Stimulated activated CD8-positive, alpha-beta memory T cell treated with anti-CD3 and anti-CD28 coated beads, Interleukin-15, amount 100 ng/mL, for 1 hour (primary cell): ENCODE measurements at places on chromosomes 4 and X.

DNA sequence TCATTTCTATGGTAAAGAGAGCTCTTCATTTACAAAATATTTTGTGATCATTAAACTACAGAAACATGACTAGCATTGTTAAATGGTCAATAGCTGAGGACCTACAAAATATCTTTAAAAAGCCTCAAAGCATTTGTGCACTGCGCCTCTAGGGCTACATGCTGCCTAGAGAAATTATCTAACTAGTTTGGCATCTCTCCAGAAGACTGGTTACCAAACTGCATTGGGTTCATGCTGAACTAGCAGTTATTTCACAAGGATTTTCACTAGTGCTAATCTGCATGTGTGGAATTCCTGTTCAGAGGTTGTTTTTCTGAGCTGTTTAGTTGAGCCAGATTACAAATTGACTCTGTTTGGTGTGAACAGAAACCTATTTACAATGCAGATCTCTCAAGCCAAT lies 58.5 kb upstream of the PITX2 start:
- DNase-seq: no peak

GRCh38 chrX:52280812-52281211 lies 88.0 kb upstream of the XAGE2 start:
- DNase-seq: no peak

- no peak for DNase-seq
These were observed 36.5 kb downstream of the TBC1D9 start for GRCh38 chr4:140719686-140720085.

DNA sequence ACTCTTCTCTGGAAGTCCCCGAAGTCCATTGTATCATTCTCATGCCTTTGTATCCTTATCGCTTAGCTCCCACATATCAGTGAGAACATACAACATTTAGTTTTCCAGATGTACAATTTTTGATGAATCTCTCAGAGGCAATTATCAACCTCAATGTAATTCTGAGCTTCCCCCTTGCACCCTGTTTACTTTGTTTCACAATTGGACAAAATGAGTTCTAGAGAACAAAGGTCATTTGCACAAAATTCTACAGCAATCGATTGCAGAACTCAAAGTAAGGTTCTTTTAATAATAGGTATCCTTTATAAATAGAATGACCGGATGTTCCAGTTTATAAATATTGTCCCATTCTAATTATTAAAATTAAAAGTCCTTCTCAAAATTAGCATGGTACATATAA lies 79.3 kb downstream of the SLC16A2 start:
- DNase-seq: no peak

- DNase-seq: no peak
These were observed 214.9 kb upstream of the UGT8 start for GRCh38 chr4:114383721-114384120.

DNA sequence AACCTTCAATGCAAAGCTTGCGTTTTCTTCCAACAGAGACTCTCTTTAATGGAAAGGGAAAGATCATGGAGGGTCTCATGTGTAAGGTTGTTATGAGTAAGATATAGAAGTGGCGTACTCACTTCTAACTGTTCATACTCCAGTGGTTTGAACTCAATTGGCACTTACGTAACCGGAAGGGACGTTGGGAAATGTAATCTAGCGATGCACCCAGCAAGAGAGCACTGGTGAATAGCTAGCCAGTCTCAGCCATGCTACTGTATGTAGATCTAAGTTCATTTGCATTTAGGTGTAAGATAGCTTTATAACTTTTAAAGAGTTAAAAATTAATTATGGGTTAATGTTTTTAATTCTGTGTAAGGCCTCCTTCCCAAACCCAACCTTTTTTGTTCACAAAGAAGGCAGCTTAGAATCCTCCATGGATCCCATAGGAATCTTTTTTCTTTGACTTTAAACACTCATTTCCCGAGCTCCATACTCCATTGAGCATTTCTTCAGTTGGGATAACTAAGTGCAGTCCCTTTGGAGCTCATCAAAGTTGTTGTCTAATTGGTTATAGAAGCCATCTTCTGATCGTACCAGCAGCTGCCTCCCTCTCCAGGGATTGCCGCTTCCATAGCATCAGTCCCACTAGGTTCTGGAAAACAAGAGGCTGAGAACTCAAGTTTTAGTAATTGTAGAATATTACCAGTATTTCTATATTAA lies 191.1 kb downstream of the RAPGEF2 start:
- no peak for DNase-seq

DNA sequence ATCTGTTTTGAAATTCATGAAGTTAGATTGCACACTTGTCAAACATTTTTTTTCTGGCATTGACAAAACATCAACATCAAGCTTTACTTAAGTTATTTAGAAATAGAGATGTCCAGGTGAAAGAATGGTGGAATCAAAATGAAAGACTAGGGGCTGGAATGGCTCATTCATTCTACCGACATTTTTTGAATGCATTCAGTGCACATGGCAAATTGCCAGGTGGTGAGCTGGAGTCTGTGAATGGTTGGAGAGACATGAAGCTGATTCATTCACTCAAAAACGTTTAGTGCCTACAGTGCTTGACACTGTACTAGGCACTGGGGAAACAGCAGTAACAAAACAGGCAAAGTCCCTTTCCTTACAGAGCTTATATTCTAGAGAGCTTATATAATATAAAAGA lies 292.4 kb downstream of the PPP1R2C start:
- DNase-seq: no peak

- no peak for DNase-seq
These were observed 2241.9 kb downstream of the PCDH7 start for GRCh38 chr4:32962100-32962499.

GRCh38 chr4:58734030-58734674 lies 1624.0 kb upstream of the IGFBP7 start:
- no peak for DNase-seq

DNA sequence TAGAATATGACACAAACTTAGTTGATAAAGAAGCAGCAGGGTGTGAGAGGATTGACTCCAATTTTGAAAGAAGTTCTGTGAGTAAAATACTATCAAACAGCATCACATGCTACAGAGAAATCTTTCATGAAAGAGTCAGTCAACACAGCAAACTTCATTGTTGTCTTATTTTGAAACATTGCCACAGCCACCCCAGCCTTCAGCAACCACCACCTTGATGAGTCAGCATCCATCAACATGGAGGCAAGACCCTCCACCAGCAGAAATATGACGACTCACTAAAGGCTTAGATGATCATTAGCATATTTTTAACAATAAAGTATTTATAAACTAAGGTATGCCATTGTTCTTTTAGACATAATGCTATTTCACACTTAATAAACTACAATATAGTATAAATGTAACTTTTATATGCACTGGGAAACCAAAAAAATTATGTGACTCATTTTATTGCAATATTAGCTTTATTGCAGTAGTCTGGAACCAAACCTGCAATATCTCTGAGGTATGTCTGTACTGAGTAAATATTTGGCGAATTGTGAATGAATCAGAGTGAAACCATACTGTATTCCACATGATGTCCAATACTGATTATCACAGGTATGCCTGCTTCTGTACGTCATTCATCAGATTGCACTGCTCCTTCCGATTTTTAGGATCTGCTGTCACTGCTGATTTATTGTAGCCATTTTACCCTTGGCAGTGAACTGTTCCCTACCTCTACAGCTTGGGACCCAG lies 11.6 kb downstream of the FRMPD4 start:
- DNase-seq: no peak

DNA sequence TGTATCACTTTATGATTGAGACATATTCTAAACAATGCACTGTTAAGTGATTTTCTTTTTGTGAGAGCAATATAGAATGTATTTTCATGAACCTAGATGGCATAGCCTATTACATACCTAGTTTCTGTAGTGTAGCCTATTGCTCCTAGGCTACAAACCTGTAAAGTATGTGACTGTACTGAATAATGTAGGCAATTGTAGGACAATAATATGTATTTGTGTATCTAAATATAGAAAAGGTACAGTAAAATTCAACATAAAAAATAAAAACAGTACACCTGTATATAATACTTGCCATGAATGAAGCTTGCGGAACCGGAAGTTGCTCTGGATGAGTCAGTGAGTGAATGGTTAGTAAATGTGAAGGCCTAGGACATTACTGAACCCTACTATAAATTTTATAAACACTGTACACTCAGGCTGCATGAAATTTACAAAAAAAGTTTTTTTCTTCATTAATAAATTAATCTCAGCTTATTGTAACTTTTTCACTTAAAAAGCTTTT lies 106.7 kb downstream of the VSIG4 start:
- DNase-seq: no peak

DNA sequence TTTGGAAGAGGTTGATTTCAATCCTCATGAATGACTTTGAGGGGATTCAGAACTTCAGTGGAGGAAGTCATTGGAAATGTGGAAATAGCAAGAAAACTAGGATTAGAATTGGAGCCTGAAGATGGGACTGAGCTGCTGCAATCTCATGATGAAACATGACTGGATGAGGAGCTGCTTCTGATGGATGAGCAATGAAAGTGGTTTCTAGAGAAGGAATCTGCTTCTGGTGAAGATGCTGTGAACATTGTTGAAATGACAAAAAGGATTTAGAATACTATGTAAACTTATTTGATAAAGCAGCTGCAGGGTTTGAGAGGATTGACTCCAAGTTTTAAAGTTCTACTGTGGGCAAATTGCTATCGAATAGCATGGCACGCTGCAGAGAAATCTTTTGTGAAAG lies 27.1 kb downstream of the EVC start:
- DNase-seq: no peak

GRCh38 chrX:19863857-19864223 lies 23.6 kb downstream of the SH3KBP1 start:
- DNase-seq: no peak

- DNase-seq: no peak
These were observed 181.8 kb downstream of the PTTG2 start for GRCh38 chr4:38141808-38142500.

DNA sequence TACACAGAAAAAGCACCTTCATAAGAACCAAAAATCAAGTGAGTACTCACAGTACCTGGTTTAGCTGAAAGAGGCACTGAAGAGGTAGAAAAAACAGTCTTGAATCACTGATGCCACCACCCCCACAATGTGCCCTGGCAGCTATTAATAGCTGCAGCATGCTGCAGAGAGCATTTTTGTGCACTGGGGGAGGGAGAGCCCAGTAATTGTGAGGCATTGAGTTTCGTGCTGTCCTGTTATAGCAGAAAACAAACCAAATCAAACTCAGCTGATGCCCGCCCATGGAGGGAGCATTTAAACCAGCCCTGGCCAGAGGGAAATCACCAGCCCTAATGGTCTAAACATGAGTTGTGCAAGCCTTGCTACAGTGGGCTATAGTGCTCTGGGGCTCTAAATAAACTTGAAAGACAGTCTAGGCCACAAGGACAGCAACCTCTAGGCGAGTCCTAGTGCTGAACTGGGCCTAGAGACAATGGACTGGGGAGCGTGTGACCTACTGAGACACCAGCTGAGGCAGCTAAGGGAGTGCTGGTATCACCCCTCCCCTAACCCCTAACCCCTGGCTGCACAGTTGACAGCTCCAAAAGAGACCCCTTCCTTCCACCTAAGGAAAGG lies 106.3 kb upstream of the TMLHE start:
- DNase-seq: no peak

DNA sequence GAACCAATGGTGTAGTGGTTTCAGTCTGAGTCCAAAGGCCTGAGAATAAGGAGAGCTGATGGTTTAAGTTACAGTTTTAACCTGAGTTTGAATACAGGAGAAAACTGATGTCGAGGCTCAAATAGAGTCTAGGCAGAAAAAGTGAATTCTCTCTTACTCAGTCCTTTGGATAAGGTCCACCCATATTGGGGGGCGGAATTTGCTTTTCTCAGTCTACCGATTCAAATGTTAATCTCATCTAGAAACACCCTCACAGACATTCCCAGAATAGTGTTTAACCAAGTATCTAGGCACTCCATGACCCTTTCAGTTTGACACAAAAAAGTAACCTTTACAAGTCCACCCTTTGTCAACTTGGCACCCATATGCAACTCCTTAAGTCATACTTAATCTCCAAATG lies 216.0 kb downstream of the GRID2 start:
- no peak for DNase-seq

- DNase-seq: no peak
These were observed 108.4 kb upstream of the LRPAP1 start for GRCh38 chr4:3640587-3640962.

- DNase-seq: no peak
These were observed 172.9 kb downstream of the AFAP1 start for GRCh38 chr4:7766661-7767345.

GRCh38 chr4:56330691-56331090 lies 56.6 kb downstream of the AASDH start:
- no peak for DNase-seq

DNA sequence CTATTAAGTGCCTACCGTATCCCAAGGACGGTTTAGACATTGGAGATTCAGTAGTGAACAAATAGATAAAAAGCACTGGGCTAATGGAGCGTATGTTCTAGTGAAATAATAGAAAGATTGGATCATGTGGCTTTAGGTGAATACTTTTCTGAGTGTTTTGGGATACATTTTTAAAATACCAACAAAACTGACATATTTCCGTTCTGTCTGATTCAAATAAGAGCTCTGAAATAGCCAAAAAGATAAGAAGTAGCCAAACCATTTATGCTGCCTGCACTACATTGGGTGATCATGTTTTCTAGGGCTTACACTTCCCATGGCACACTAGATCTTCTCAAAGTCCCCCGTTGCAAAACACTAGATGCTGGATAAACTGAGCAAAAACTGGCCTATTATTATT lies 14.2 kb downstream of the IGFBP7 start:
- no peak for DNase-seq

GRCh38 chrX:104539081-104539480 lies 26.9 kb upstream of the IL1RAPL2 start:
- DNase-seq: no peak

GRCh38 chr4:153257991-153258390 lies 53.7 kb downstream of the TRIM2 start:
- DNase-seq: no peak

GRCh38 chr4:153511104-153511503 lies 44.9 kb downstream of the TMEM131L start:
- DNase-seq: no peak

- DNase-seq: no peak
These were observed 67.0 kb downstream of the SORBS2 start for GRCh38 chr4:185744946-185745345.

GRCh38 chr4:78803983-78804382 lies 27.8 kb downstream of the BMP2K start:
- no peak for DNase-seq

GRCh38 chr4:94126669-94127068 lies 81.0 kb upstream of the SMARCAD1 start:
- DNase-seq: no peak

DNA sequence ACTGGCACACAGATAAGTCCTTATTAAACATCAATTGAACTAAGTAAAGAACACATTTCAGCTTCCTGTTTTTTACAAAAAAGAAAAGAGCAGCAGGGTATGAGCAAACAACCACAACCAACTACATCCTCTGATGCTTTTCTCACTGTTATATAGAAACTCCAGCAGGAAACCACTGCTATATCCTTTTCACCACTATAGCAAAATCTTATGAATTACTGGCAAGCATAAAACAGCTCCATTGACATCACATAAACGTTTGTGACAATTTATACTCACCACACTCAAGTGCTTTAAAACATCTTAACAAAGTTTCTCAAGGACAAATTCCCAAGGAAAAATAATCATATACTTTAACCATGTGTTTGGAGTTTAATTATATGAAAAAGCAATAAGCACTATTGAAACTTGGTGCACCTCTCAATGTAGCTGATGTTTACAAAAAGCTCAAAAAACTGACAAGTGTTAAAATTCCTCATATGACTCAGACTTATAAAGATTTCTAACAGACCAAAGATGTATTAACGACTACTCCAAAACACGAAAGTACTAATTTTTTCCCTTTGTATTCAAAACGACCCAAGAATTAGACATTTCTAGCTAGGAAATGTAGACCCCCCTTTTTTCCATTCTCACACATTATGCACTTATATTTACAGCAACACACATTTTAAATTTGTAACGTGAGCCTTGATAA lies 12.9 kb downstream of the GPRIN3 start:
- DNase-seq: no peak
